ENCODE measurements at places on chromosomes 7 and 10.

- DNase-seq = no peak
Observed at GRCh38 chr7:28472332-28472731, 60.0 kb downstream of the CREB5 start.

DNA sequence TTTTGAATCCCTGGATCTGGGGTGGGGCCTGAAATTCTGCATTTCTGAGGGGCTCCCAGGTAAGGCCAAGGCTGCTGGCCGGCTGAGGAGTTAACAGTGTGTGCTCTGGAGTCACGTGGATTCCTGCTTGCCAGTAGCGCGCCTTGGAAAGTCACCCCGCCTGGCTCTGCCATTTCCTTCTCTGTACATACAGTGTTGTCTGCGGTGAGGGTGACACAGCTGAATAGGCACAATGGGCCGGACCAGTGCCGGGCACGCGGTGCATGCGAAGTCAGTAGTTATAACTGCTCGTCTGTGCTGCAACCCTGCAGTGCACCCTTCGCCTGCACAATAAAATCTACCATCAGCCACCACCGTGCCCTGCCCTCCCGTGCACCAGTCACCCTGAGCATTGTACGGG is 68.0 kb upstream of the EEPD1 start:
- DNase-seq = no peak

GRCh38 chr7:42805601-42806000 is 106.3 kb downstream of the C7orf25 start:
- DNase-seq = no peak

- DNase-seq = no peak
Observed at GRCh38 chr7:133750287-133750686, 376.9 kb upstream of the LRGUK start.

GRCh38 chr7:34074421-34074820 is 169.1 kb downstream of the BMPER start:
- DNase-seq = no peak

GRCh38 chr10:99375426-99375825 is 46.3 kb downstream of the CNNM1 start:
- no peak for DNase-seq

DNA sequence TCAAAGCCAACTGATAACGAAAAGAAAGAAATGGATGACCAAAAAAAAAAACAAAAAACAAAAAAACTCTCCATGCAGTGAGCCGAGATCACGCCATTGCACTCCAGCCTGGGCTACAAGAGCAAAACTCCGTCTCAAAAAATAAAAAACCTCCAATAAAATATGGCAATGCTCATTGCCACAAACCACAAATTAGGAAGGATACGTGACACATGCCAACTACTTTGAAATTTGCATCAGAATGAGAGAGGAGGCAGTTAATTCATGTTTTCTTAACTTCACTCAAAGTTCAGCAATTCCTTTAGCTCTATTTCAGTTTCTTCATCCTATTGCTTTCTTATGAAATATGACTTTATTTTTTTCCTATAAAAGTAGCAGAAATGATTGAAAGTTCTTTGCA is 398.1 kb upstream of the C7orf33 start:
- no peak for DNase-seq

- DNase-seq = no peak
Observed at GRCh38 chr7:20032741-20033140, 184.4 kb downstream of the MACC1 start.

DNA sequence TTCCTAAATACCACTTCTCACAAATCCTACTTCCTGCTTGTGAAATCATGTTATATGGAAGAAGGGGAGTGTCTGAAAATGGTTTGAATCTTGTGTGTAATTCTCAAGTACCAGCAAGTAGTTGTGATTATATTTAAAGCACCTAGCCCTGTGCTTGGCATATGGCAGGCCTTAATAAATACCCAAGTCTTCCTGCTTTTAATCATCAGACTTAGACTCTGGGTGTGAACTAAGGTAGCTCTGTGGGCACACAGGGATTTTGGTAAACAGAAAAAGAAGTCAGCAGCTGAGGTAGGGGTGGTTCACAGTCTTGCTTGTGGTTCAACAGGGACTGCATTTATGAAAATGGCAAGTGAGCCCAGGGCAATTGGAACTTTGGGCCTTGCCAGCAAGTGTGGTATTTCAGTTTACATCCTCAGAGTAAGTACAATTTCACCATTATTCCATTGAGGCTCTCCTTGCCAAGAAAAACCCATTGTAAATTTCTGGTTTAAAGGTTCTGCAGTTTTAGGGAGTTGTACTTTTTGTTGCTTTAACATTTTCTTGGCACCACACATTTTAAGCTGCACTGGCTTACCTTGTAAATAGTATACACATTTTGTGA is 215.5 kb downstream of the AUTS2 start:
- DNase-seq = no peak

DNA sequence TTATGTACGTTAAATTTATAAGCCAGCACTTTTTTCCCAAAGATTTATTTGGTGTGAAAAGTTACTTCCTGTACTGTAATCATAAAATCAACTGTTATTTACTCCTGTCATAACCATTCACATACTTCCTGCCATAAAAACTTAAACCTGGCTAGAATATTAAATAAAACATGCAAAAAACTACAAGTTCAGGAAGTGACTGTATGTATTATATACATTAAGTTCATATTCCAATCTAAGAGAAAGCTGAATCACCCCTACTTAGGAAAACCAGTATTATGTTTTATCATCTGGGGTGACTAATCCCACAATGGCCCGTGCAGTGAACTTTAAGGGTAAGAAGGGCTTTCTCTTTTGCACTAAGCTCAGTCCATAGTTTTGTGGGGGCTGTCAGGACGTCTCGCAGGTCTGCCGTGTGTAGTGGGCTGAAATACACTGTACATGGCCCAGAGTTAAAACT is 183.7 kb upstream of the KLF14 start:
- DNase-seq = no peak

DNA sequence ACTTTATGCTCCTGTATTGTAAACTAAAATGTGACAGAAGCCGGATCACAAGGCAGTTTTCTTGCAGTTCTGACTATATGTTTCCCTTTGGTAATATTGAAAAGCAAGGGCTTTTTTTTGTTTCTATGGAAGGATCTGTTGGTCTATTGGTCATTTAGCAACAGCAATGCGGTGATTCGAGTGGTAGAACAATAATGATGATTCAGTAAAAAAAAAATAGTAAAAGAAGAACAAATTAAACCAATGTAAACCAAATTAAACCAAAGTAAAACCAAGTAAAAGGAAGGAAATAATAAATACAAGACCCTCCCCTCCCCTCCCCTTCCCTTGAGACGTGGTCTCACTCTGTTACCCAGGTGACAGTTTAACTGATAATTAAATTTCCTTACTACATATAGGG is 17.8 kb upstream of the CCNY start:
- no peak for DNase-seq

DNA sequence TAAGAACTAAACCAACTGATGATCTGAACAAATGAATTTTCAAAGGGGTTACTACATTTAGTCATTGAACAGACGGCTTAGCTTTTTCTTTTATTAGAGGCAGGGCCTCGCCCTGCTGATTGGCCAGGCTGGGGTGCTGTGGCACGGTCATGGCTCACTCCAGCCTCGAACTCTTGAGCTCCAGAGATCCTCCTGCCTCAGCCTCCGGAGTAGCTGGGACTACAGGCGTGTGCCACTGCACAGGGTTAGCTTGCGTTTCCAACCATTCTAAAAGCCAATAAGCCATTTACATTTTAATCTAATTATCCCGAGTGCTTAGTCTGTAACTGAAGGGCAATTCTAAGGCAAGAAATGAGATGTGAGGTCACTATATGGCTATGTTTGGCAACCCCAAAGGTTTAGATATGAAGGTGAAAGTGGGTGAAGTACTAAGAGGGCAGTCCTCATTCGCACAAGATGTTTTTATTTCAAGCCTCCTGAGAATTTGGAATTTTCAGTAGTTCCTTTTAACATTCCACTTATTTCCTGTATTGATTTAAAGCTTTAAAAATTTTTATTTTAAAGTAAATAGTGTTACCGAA is 1.6 kb upstream of the CDK13 start:
- DNase-seq = no peak

DNA sequence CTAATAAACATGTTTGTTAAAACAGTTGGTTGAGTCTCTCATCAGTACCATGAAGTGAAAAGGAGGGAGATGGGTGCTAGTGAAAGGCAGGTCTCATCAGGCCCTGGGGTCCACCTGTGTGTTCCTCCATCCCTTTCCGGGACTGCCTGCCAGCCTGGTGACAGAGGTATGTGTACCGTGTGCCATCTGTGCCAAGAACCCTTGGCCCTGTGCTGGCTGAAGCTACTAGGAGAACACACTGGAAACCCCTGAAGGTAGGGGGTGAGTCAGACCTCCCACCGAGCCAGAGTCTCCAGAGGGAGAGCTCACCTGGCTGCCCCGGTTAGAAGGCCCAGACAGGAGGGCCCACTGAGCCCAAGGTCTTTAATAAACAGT is 2.3 kb downstream of the DDIT4 start:
- DNase-seq = no peak

DNA sequence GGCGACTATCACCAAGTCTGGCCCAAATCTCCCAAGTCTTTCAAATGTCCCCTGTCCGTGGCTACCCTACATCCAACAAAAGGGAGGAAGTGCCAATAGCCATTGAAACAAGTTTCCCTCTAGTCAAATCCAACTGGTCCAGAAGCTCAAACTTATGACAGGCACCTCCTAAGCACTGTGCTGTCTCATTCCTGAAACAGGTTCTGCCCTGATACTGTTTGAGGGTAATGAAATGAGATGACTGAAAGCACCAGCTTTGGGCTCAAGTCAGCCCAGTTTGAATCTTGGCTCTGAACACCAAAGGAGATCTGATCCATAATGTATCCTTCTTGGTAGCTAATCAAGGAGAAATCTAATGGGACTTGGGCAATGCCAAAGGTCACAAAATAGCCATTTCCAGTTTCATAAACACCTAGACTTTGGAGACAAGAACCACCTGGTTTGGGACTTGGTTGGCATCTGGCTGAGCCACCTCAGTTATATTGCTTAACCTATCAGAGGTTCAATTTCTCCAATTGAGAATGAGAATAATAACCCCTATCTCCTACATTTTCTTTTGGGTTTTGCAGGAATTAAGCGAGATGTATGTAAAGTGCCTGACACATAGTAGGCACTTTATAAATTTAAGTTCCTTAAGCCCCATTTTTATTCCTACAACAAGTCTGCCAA is 34.7 kb upstream of the ARID5B start:
- no peak for DNase-seq

GRCh38 chr10:129898706-129899268 is 65.3 kb downstream of the EBF3 start:
- DNase-seq = no peak

GRCh38 chr7:50474382-50475160 is 24.4 kb upstream of the FIGNL1 start:
- no peak for DNase-seq

GRCh38 chr10:44516891-44517290 is 132.0 kb upstream of the CXCL12 start:
- DNase-seq = no peak

DNA sequence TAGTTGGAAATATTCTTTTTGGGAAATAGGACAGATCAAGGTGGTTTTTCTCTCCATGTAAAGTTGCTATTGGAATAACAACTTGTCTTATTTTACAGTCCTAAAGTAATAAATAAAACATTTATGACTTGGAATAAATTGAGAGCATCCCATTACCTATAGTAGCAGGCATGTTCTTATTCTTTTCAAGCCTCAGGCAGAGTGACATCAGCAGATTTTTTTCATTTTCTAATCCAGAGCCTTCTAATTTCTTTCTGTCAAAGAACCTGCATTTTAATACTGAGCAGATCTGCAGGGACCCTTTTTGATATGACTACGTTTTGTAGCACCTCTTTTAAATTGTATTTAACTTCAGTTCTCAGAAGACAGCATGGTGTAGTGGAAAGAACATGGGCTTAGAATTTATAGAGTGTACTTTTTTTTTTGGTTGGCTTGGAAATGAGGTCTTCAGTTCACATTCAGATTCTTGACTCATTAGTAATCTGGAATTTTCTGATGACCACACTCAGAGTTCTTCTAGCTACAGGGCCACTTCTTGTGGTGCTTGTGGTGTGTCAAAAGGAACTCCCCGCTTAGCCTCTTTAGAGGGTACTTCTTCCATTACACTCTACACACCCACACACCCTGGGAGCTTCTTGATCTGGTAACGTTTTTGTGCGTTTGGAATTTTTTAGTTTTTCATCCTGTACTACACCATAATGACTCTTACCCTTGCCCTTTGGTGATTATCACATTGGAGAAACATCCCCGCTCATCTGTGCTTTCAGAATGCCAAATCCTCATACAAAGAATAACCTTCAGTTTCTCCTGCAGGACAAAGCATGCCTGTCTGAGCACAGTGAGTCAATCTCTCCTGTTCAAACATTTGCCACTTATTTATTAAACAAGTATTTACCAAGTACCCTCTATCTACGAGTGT is 34.6 kb downstream of the AGK start:
- DNase-seq = no peak

DNA sequence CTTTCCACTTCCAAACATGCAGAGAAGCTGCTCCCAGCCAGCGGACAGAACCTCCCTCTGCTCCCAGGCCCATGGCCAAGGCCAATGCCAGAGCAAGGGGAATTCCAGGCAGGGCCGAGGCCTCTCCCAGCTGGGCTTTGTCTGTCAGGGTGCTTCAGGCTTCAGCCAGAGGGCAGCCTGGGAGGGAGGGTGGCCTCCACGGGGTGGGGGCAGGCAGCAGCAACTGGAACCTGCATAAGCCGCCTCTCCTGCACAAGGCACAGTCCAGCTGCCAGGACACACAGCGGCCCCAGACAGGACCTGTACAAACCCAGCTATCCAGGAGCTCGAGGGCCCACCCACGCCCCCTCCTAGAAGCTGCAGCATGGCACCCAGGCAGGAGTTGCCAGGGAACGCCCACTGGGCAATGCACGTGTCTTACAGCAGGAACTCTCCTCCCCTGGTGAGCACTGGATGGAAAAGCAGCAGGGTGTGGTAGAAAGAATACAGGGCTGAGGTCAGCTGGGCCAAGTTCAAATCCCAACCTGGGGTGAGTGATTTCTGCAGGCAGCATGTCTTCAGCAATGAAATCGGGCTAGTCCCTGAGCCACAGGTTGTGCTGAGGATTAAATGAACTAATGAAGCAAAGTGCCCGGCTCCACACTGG is 7.6 kb downstream of the FAM53B start:
- no peak for DNase-seq

- no peak for DNase-seq
Observed at GRCh38 chr7:73970801-73971229, 57.2 kb upstream of the ELN start.

- no peak for DNase-seq
Observed at GRCh38 chr10:21039721-21040120, 142.6 kb upstream of the NEBL start.

GRCh38 chr7:693280-693679 is 33.2 kb upstream of the DNAAF5 start:
- no peak for DNase-seq

Measured in T-helper 17 cell (primary cell).